BE2C (cell line): ENCODE measurements at places on chromosomes 11 and 22.

DNA sequence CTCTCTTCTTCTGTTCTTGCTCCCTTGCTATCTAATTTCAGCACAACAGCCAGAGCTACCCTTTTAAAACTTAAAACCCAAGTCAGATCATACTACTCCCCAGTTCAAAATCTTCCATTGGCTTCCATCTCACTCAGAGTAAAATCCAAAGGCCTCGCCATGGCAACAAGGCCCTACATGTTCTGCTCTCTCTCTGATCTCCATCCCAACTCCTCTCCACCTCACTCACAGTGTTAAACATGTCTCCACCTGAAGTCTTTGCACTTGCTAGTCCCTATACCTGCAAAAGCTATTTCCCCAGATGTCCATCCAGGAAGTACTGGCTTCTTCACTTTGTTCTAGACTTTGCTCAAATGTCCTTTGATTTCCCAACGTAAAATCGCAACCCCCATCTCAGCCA is 3.0 kb upstream of the GRAP2 start:
- no peak for DNase-seq

DNA sequence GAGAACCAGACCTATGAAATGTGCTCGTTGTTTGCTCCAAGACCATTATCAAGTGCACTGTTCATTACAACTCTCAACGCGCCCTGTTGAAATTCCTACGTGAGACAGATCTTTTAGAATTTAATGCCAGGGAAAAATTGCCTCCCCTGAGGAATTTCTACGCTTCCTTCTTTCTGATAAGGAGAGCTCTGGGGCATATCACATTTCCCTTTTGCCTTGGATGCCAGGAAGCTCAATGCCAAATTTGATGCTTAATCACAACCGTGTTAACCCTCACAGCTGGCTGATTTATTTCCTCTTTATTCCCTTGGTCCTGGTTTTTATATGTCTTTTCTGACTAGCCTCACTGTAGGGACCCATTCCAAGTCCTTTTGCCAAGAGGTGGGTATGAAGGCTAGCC is 109.4 kb downstream of the MICAL2 start:
- DNase-seq: no peak

DNA sequence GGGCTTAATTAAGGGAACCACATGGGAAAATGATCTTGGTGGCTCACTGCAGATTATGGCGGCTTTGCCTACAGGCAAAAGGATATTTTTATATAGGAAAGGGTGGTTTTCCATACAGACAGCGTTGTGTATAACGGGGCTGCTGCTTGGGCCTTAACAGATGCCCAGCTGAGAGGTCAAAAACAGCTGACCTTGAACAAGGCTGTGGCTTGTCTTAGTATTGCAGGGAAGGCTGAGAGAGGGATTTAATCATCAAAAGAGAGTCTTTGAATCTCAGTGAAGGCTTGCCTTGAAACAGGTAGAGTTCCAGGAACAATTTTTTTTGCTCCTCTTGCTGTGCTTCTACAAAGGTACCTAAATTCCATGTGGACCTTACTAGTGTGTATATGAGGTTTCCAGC is 301.6 kb upstream of the C11orf87 start:
- no peak for DNase-seq

DNA sequence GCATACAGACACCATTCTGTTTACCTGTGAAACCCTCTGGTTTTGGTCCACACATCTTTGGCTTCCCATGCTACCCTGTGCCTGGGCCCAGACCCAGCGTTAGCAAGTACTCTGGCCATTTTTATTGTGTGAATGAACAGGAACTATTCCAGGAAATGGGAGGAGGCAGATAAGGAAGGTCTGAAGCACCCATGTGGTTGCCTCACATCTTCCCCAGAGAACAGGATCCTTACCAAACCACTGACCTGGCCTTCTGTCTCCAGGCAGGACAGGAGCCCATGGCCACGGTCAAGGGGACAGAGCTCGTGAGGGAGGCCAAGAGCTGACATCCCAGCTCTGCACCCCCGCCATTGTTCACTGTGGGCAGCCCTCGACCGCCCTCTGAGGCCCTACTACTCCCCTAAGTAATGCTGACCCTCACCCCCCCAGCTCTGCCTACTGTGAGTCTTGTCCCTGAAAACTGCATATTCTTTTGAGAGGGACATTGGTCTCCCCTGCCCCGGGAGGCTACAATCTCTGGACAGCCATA is 97.7 kb upstream of the TP53I11 start:
- no peak for DNase-seq

DNA sequence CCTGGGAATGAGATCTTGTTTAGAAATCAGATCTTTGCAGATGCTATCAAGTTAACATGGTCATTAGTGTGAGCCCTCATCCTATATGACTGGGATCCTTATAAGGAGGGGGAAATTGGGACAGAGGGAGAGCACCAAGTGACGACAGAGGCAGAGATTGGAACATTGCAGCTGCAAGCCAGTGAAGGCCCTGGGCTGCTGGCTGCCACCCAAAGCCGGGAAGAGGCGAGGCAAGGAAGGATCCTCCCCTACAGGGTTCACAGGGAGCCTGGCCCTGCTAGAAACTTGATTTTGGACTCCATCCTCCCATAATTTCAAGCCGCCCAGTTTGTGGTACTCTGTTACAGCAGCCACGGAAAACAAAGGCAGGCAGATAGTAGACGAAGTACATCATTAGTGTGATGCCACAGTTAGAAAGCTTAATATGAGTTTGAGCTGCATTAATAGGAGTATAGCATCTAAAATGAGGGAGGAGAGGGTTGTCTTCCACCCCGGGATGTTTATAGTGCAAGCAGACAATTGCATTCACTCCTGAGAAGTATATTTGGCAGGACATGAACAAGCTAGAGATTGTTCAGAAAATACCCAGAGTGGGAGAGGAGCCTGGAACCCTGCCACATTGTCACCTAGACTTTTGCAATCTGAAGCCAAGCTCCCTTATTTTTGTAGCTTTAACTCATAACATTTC is 56.8 kb upstream of the CLMP start:
- DNase-seq: no peak

- peak; percentile 86 for DNase-seq
These were observed 4.4 kb downstream of the EFEMP2 start for GRCh38 chr11:65868076-65868667.

DNA sequence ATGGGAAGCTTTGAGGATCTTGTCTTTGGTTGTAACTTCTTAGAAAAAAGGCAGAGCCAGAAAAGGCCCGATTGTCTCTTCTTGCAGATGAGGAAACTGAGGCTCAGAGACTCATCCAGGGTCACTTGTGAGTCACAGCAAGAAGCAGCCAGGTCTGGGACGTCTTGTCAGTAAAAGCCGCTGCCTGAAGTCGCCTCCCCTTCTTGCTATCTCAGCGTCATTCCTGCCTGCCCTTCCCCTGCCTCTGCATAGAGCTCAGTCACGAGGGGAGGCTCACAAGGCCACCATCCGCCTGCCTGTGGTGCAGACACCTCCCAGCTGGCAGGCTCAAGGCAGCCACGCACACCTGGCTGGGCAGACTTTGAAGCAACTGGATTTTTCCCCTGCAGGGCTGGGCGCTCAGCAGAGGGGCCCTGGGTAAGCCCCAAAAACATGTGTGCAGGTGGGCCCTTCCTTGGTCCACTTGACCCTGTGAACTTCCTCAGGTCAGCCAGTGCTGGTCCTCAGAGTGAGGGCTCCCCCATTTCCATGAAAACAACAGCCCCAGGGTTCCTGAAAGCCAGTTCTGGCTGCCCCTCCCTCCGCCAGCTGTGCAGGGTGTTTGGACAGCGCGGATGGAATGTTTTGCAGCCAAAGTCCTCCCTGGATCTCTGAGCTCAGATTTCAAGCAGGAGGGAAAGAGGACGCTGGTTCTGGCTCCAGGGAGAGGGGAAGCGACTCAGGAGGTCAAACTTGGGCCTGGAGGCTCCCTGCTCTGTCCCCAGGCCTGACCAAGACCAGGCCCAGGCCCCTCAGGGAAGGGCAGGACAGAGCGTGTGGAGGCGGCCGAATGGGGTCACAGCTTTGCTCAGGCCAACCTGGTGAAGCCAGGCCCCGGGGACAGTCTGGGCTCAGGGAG is 6.0 kb upstream of the RAB3IL1 start:
- peak; percentile 60 for DNase-seq

DNA sequence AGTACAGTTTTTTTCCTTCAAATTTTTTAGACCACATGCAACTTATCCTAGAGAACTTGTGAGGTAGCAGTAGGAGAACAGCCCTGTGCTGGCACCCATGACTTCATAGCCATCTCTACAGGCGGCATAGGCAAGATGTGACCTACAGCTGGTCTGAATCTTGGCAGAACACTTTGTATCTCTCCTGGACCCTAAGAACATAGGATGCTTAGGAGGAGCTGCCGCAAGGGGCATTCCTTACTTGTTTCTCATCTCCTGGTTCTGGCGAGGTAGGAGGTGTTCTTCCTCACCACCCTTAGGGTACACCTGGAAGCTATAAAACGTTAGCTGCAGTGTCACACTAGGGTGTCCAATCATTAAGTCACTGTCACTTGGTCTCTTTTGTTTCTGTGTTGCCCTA is 16.4 kb downstream of the CWC15 start:
- DNase-seq: no peak

- DNase-seq: no peak
These were observed 1421.2 kb upstream of the TENM4 start for GRCh38 chr11:80862011-80862410.

DNA sequence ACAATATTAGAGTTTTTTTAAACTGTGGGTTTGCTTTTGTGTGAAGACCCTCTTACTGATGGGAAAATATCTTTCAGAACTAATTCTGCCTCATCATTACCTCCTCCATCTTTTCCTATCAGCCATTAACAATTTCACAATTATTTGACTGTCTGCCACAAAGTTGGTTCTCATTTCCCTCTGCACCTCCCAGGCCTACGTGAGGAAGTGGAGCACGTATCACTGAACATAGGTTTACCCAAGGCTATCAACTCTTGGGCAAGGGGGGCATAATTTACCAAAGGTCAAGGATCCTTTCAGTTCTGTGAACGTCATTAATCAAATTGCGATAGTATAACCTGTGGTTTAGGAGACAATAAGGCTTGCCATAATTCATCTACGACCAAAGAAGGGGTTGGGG is 60.0 kb downstream of the LIF start:
- DNase-seq: no peak

DNA sequence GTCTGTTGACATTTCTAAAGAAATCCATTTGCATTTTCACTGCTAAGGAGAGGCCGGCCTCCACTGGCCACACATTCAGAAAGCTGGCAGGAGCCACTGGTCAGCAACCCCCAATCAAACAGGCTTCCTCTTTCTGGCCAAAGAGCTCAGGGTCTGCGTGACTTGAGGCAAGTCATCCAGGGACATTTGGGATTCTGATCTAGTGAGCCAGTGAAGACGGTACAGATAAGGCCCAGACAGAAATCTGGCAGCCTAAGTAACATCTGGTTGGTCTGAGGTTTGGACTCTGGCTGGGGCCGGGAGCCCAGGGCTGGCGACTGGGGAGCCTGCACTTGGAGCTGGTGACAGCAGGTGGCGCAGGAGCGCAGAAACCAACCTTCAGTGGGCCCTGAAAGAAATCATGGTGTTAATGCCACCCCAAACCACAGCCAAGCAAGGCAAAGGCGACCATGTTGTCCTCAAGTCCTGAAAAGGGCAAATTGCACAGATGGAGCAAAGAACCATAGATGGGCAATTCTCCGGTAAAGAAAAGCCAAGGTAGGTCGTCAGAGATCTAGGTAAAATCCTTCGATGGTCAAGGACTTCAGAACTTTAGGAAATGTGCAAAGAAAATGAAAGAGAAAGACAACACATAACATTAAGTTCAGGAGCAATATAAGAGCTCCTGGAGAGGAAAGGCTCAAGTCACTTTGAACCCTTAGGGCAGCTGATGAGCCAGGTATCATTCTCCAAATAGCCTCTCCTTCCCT is 99.4 kb upstream of the BLID start:
- DNase-seq: peak; percentile 69

- peak; percentile 5 for DNase-seq
These were observed 103.1 kb downstream of the PDE2A start for GRCh38 chr11:72570893-72571661.

GRCh38 chr11:88363648-88364065 is 26.1 kb upstream of the CTSC start:
- no peak for DNase-seq

GRCh38 chr11:1027483-1028290 is 8.8 kb downstream of the MUC6 start:
- no peak for DNase-seq

DNA sequence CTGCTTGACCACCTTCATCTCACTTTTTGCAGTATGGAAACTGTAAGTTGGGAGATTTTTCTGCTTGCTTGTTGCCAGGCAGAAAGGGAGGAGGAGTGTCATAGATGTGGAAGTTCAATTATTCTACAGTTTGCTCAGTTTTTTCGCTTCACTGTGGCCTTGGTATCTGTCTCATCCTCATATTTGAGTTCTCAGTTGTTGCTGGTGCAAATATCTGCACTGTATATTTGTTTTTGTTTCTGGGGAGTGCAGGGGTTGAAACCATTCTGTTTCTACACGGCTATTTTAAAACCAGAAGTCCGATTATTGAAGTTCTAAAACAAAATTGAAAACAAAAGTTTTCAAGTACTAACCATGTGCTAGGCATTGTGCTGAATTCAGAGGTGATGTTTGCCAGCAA is 153.4 kb downstream of the JRKL start:
- DNase-seq: no peak

GRCh38 chr11:33701302-33702230 is 940 bp upstream of the C11orf91 start:
- no peak for DNase-seq

- no peak for DNase-seq
These were observed 71.5 kb downstream of the SIK3 start for GRCh38 chr11:117026593-117027330.

- no peak for DNase-seq
These were observed 3.1 kb downstream of the CYB561A3 start for GRCh38 chr11:61358566-61358965.

DNA sequence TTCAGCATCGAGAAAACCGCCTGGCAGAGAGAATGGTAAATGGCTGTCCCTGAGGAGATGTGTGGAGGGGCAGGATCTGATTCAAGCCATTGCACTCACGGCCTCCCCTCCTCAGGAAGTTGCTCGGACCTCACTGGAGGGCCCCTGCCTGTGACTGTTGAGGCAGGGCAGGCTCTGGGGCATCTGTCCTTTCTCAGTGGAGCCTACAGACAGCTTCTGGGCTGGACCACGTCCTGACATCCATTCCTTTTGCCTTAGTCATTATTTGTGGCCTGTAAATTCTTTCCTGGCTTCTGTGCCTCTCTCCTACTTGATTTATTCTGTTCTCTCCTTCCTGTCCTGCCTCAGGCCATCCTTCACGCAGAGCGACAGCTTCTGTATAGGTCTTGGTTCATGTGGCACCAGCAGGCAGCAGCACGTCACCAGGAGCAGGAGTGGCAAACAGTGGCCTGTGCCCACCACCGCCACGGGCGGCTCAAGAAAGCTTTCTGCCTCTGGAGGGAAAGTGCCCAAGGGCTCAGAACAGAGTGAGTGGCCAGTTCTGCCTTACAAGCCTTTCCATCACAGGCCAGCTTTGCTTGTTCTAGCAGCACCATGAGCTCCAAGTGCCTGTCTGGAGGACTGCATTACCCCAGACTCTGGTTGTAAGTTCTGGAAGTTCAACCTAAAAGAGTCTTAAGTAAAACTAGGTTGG is 59.6 kb downstream of the PISD start:
- DNase-seq: no peak

DNA sequence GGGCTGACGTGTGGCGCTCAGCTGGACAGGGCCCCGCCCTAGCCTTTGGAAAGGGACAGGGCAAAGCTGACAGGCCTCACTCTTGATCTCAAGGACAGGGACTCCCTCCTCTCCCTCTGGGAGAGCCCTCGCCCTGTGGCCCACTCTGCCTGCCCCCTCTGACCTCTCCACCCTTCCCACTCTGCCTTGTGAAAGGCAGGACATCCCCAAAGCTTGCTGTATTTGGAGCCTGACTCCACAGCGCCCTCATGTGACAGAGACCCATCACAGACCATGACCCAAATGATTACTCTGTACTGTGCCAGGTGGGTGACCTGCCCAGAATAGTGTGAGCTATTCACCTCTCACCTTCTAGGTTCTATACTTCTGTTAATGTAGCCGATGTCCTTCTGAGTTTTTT is 18.8 kb downstream of the P2RY2 start:
- DNase-seq: peak; percentile 49
